ENCODE measurements at places on chromosomes 12 and 14.
A peak's percentile ranks its signal among the peaks of the same experiment; 100 is the strongest.

GRCh38 chr12:11568762-11569478, 80.6 kb upstream of the ETV6 start:
- peak; percentile 48 for DNase-seq

- no peak for DNase-seq
Observed at GRCh38 chr14:26527095-26527494, 70.7 kb downstream of the NOVA1 start.

GRCh38 chr14:85060121-85060520, 469.8 kb upstream of the FLRT2 start:
- no peak for DNase-seq

- no peak for DNase-seq
Observed at GRCh38 chr14:30339311-30339901, 219.6 kb upstream of the G2E3 start.

DNA sequence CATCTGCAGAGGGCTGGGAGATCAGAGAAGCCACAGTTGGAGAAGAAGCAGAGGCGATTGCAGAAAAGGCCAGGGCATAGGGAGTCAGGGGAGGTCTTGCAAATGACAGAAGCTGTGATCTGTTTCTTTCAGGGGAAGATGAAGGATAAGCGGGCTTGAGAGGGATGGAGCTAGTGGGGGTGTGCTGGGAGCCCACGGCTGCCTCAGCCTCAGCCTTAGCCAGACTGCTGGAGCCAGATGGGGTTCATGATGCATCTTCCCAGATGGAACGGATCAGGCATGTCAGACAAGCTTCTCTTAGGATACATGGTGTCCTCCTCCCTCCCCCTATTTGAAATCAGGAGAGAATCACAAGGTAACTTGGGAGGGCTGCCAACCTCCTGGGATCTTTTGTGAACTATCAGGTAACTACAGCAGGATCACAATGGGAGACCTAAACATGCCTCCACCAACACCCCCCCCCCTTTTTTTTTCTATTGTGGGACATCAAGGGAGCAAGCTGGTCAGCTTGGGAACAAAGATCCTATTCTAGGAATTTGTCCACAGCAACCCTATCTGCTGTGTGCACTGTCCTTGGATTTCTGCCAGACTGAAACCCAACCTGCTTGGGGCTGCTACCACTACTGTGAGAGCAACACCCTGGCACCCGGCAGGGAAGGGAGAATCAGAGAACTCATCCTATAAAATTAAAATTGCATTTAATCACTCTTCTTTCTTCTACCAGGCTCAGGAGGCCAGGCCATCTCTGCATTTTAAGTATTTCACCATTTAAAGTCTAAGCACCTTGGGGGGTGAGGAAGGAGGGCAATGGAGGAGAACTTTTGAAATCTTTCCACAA, 10.7 kb upstream of the ATP2A2 start:
- DNase-seq = peak; percentile 51

DNA sequence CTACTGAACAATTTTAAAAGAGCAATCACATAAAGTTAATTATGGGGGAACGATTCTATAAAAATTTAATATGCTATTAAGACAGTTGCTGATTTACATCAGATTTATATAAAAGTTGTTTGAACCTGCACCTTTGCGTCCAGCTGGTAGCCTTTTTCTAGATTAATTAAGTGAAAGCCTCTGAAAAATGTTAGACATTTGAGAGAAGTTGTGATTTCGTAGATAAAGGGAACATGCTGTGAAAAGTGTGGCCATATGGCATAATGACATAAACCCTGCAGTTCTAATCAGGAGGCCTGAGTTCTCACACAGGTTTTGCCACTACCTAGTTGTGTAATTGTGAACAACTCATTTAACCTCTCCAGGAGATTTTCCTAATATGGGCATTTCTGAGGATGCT, 187.2 kb downstream of the TMTC2 start:
- peak; percentile 20 for DNase-seq

- DNase-seq = no peak
Observed at GRCh38 chr14:55864890-55865655, 253.1 kb upstream of the PELI2 start.

DNA sequence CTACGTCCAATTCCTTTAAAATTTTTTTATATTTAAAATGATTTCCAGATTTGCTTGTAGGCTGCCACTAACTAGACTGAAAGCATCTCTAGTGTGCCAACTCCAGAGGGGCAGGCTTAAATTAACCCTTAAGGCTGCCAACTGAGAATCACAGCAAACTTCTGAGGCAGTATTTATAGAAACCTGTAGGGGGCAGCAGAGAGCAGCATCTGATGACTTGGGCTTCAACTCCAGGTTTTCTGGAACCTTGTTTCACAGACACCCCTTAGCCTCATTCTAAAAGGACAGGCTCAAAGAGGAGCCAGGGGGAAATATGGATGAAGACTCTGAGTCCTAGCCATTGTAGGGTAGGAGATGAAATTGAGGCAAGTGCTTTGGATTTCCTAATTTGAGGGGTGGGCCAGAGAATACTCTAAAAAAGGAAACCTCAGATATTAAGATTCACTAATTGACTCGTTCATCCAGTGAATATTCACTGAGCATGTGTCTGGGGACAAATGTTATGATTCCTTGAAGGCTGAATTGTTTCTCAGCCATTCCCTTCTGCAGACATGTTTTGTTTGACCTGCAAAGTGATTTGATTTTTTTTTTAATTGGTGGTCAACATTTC, 63.3 kb upstream of the HSPB8 start:
- peak; percentile 76 for DNase-seq

GRCh38 chr12:11812586-11813437, 163.3 kb downstream of the ETV6 start:
- peak; percentile 83 for DNase-seq

GRCh38 chr14:34064349-34064748, 113.5 kb upstream of the EGLN3 start:
- DNase-seq = no peak

DNA sequence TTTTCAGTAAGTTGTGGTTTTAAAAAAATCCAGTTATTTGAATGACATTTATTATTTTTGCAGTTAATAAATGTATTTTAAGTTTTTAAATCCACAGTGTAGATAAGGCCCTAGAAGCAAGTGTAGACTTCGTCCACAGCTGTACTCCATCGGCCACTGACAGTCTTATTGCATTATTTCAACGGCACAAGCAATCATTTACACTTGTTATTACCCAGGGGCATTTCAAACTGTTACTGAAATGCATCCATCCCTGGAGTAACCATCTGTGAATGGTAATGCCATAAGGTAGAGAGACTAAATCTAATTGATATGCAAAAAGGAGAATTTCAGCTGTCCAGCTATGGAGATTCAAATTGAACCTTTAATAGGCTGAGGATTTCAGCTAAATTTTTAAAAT, 48.4 kb downstream of the BICD1 start:
- DNase-seq = no peak

Measured in NCI-H1417 (cell line).